ENCODE measurements at places on chromosomes 1 and 21.

DNA sequence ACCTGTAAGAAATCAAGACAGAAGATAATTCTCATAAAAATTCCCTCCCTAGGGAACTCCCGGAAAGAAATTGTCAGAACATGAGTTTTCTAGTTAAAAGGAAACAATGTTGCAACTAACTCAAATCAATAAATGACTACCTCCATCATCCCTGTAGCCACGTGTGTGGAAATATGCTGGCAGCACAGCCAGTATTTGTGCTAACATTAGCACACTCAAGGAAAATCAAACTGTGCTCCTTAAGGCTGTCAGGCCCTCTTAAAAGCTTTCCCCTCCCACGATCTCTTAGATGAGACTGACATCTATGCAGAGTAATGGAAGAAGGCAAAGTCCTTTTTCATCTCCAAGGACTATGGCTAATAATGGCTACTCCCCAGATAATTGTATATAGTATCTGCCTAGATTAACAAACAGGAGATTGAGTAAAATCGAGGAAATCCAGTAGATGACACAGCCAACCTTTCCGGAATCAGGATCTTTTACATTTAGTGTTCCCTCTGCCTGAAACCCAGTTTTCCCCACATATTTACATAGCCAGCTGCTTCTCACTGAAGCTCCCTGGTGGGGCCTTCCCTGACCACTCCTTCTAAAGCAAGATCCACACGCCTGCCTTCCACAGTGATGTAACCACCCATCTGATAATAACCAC lies 50.9 kb upstream of the NR5A2 start:
- no peak for DNase-seq

DNA sequence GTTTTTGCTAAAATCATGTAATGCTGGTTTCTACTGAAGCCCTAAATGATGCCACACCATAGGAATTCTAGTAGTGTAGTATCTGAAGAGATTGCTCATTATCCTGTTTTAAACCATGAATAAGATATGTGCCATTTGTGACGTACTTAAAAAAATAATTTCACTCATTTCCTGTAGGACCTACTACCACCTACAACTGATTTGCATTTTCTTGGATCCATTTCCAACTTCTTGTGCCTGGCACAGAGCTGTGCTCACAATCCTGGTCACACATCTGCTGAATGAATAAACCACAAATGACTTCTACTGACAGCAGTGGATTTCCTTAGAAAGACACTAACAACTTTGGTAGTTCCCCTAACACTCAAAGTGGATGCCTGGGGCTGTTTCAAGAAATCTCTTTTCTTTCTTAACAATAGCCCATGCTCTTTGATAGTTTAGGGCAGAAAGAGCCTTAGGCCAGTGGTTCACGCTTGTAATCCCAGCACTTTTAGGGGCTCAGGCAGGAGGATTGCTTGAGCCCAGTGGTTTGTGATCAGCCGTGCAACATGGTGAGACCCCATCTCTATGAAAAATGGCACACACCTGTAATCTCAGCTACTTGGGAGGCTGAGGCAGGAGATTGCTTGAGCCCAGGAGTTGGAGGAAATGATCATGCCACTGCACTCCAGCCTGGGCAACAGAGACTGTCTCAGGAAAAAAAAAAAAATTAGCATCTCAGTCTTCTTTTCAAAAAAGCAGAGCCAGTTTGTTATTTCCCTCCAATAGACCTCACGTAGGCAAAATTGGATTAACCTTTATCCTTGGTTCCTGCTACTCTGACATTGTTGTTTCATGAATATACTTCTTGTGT lies 13.0 kb upstream of the BATF3 start:
- no peak for DNase-seq

- peak; percentile 36 for DNase-seq
Measured at GRCh38 chr1:228082918-228083870, 686 bp downstream of the ARF1 start.

DNA sequence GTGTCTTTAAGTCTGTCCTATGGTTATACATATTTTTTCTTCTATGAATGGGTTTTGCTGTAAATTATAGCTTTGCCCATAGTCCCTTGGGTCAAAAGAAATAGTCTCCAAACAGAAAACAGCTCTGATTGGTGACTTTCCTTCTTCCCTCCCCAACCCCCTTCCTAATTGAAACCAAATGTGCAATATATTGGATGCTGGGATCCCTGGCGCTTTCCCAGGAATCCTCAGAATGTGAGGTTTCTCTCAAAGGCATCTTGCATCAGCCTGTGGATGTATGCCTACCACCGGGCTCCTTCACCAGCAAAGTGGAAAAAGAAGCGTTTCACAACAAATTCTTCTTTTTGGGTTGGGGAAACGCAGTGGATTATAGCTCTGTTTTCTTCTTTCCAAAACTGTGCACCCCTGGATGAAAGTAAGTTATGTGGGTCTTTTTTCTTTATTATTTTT lies at the start of gene DDR2:
Gene DDR2, plus strand, starts transcription at position 248 of the 450 bp plus-strand sequence. CDS start 86,600 bp downstream, outside the sequence.
- peak; percentile 46 for DNase-seq

DNA sequence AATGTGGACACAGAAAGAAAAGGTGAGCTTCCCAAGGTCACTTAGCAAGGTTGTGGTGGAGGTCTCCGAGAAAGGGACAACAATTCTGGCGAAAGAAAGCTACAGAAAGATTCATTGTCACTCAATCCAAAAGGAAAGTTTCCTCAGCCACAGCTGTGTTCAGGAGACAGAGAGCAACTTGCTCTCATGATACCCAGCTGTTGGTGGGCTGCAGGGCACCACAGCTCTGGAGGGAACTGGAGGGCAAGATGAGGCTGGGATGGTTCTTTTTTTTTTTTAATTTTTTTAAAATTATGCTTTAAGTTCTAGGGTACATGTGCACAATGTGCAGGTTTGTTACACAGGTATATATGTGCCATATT lies 50.7 kb upstream of the VTCN1 start:
- DNase-seq: no peak

GRCh38 chr1:209875515-209875914 lies 47.7 kb downstream of the UTP25 start:
- DNase-seq: peak; percentile 50

DNA sequence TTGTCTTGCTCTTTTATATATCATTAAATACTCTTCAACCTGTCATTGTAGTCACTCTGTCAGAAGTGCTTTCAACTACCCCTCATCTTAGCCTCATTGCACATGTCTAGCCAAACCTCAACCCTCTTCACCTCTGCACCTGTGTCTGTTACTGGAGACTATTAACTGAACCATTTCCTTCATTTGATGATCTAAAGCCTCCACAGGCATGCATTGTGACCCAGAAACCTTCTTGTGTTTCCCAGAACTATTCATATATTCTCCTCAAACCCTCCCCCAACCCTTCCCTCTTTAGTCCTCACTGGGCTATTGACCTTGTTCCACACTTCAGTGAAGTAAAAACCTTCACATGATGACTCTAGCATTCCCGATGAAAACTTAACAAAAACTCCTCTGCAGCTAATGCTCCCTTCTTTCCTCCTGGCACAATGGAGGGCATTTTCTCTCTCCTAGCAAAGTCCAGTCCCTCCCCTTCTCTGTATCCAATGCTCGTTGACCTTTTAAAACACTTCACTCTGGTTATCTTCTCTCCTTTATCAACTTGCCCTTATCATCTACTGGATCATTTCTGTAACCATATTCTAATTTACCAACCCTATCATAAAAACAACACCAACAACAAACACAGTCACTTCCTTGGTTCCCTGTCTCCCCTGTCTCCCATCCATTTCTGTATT lies 86.1 kb downstream of the BACH1 start:
- DNase-seq: no peak

- DNase-seq: no peak
Measured at GRCh38 chr21:46243325-46243724, 14.8 kb upstream of the LSS start.

DNA sequence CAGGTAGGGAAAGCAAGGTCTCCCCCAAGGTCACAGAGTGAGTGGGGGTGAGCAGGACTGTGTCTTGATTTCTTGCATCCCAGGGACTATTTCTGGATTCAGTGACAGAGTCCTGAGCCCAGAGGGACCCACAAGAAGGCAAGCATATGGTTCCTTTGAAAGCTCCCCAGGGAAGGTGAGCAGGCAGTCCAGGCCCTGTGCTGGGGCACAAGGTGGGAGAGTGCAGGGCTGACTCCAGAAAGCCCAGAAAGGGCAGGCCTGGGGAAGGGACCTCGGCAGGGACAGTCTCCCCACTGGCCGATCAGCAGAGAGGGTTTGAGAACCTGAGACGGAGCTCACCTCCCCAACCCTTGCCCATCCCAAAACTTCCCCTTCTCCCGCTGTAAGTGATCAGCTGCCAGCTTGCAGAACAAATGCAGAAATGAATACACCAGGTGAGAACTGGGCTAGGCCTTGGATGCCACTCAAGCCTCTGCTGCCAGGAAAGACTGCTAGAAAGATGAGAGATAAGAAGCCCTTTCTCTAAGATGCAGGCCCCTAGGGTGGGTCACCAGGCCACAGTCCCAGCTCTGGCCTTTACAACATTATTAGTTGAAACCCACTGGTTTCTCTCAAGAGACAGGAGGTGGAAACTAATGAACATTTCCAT lies 121.0 kb downstream of the GLIS1 start:
- no peak for DNase-seq

- no peak for DNase-seq
Measured at GRCh38 chr21:40639616-40640194, 207.3 kb downstream of the DSCAM start.

DNA sequence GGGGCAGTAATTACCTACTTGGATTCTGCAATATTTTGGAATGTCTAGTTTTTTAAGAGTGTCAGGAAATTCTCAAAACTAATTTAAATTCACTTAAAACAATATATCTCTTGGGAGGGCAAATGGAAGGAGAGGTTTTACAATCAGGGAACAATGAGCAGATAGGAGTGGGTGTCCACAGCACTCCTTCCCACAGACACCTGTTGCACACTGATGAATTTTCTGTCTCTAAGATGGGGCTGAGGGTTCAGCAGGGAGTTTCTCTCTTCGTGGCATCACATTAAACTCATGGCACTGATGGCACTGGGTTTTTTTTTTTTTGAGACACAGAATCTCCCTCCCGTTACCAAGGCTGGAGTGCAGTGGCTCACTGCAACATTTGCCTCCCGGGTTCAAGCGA lies 5.5 kb downstream of the PHF13 start:
- DNase-seq: no peak

GRCh38 chr1:186308264-186309060 lies 66.6 kb downstream of the TPR start:
- DNase-seq: no peak

GRCh38 chr21:37435711-37436110 lies 69.1 kb downstream of the DYRK1A start:
- no peak for DNase-seq

GRCh38 chr1:107342316-107342715 lies 201.5 kb downstream of the NTNG1 start:
- no peak for DNase-seq

GRCh38 chr1:30537279-30537678 lies 186.1 kb downstream of the MATN1 start:
- DNase-seq: no peak

DNA sequence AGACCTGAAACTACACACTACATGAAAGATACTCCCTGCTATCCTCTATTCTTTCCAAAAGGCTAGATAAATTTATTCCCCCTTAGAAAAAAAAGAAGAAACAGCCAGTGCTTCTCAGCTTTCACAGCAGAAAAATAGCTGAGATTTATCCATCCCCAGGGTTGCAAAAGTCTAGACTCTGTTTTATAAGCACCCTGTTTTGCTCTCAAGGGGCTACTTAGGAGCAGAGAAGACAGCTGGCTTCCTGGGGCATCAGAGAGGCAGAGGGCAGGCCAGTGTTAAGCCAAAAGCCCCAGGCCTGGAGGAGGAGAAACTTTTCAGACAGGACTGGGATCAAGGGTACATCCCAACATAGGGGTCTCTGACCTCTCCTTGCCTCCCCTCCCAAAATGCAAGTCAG lies 3.9 kb downstream of the LAMB3 start:
- no peak for DNase-seq

- no peak for DNase-seq
Measured at GRCh38 chr1:116514708-116515525, 55.9 kb downstream of the CD58 start.

DNA sequence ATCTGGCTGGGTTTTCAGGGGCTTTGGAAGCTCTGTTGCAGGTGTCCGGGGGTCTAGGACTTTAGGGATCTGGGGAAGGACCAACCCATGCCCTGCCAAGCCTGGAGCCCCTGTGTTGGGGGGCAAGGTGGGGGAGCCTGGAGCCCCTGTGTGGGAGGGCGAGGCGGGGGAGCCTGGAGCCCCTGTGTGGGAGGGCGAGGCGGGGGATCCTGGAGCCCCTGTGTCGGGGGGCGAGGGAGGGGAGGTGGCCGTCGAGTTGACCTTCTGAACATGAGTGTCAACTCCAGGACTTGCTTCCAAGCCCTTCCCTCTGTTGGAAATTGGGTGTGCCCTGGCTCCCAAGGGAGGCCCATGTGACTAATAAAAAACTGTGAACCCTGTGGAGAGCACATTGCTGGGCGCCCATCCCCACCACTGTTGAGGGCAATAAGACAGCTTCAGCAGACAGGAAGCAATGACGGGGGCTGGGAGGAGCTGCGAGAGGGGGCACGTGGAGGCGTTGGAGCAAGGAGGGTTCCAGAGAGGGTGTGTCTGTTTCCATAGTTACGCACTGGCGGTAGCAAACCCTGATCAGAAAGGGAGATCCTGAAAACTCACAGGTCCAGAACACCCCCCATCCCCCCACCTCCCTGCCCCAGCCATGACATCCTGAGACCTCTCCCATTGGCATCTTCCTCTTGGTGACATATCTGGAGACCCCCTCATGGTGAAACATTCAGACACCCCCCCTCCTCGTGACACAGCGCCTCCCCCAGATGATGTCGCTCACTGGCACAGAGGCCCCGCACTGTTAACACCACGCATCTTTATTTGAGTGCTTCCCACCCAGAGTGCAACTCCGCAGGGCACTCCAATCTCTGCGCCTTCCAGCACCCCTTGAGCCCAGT lies 8.4 kb downstream of the MYBPH start:
- DNase-seq: no peak

DNA sequence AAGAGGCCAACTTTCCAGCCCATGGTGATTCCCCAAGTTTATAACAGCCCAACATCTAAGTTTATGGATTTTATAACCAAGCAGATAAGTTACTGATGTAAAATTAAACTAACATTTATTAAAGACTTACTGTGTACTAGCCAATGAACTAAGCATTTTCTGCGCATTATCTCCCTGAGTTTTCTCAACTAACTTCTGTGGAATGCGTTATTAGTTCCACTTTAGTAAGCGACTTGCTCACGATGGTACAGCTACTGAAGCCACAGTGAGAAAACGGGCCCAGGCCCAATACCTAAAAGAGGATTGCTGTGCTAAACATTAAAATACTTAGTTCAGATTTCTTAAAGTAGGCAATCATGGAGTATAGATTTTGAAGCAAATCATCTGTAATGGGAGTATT lies 61.0 kb downstream of the ZBTB18 start:
- DNase-seq: no peak

All from urothelium cell line (cell line).